ENCODE measurements at places on chromosomes 5 and 9.

DNA sequence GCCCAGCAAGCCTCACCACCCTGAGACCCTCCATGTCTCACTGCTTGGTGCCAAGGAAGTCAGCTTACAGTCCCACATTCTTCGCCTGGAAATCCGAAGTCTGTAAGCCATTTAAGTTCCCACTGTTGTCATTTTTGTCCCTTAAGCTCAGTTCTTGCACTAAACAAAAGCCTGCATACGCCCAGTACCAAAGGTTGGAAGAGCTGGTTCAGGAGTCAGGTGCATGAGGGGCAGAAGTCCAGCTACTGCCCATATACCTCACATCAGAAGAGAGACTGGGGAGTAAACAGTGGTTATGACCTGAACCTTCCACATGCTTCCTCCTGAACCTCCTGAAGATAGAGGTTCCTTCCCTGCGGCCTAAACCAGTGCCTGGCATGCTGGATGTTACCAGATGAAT is 146.0 kb downstream of the FRMD3 start:
- DNase-seq, result no peak

DNA sequence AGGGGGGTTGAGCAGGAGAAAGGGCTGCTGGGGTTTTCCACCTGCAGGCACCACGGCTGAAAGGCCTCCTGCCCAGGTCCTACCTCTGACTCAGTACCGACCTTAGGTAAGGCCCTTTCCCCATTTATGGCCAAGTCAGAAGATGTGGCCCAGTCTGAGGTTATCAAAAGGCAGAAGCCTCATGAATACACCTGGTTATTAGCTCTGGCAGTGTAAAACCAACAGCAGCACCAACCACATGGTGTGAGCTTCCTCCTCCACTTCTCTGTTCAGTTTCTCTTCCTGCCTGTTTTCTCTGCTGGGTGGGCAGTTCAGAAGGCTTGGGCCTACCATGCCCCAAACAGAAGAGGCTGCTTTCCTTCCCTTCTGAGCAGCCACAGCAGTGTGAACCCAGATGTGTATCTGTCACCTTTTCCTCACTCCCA is 86.9 kb downstream of the UGCG start:
- DNase-seq, result no peak

DNA sequence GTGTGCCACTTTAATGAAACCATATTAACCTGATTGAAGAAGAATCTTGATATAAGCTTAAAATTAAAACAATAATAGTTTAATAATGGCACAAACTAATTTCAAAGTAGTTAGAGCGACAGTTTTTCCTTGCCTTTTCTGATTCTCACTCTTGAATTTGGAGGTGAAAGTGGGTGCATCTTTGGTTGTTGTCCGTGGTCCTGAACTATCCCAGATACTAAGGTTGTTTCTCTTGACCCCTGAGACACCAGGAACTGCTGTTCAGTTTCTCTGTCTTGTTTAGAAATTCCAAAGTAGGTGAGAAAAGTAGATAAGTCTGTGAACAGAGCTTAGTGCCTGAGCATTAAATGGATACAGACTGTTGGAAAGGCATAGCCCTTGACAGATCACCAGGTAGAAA is 274.7 kb downstream of the FBXL7 start:
- DNase-seq, result no peak

GRCh38 chr5:81909677-81910076 is 62.1 kb upstream of the ATG10 start:
- no peak for DNase-seq

- DNase-seq, result no peak
These were observed 307.3 kb downstream of the MLLT3 start for GRCh38 chr9:20314981-20315380.

GRCh38 chr5:160657622-160658458 is 194.2 kb downstream of the ATP10B start:
- no peak for DNase-seq

- no peak for DNase-seq
These were observed 4.2 kb downstream of the TXNDC15 start for GRCh38 chr5:134878403-134878802.

DNA sequence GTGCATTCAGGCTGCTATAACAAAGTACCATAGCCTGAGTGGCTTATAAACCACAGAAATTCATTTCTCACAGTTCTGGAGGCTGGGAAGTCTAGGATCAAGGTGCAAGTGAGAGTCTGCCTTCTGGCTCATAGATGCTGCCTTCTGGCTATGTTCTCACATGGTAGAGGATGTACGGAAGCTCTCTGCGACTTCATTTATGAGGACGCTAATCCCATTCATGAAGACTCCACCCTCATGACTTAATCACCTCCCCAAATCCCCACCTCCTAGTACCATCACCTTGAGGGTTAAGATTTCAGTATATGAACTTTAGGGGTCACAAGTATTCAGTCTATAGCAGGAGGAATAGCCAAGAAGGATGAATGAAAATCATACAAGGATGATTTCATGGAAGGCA is 37.3 kb upstream of the KCNIP1 start:
- DNase-seq, result no peak

- no peak for DNase-seq
These were observed 106.0 kb upstream of the MYO10 start for GRCh38 chr5:17042041-17042440.
